ENCODE measurements at places on chromosomes 13 and 19. TPM values are rescaled to one million over a fixed set of nuclear protein-coding genes. Genes with fewer than 3 reads are reported as not detected.

ZNF98 gene
- total RNA-seq, result not detected

PEAK3 gene
- not detected for total RNA-seq

ZNF433 gene
- 2.3 TPM for total RNA-seq

DNA sequence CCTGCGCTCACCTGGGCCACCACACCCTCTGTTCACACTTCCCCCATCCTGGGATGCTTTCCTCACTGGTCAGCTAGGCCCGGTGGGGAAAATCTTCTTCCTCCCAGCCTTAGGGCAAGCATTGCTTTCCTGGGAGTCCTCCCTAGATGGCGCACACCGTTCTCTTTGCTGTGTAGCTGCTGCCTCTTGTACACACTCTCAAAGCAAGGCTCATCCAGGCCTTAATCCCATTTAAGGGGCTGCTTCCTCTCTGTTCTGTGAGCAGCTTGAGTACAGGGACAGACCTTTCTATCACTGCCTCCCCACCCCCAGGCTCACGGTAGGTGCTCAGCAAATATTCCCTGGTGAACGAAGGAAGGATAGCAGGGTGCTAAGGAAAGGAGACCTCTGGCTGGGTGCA lies 11.1 kb downstream of the SLC7A10 start:
- DNase-seq, result no peak

DNA sequence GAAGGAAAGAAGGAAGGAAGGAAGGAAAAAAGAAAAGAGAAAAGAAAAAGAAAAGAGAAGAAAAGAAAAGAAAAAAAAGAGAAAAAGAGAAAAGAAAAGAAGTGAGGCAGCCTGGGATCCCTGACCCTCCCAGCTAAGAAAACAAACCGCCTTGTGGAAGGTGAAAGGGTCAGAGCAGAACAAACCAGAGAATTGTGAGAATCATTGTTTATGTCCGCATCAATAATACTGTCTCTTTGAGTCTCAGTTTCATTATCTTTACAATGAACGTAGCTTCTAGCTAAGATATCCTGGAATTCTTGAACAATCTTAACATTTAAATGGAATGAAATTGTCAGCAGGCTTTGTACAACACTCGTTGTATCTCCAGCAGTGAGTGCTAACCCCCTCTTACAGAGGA lies 66.4 kb upstream of the SERP2 start:
- no peak for DNase-seq

DNA sequence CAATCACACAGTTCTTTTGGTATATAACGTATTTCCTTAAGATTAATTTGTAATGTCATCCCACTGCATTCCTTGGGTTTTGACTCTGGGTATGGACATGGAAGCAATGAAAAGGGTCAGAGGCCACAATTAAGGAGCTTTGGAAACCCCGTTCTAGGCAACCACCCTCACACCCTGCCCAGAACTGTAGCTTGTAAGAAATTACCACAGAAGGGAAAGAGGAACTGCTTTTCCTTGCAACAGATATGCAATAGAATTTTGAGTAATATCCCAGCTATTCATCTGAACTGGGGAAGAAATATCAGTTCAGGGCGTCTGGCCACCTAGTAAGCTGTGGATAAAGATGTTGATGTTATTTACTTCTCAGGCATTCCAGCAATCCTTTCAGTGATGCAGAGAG lies 985 bp upstream of the CLC start:
- no peak for DNase-seq

DNA sequence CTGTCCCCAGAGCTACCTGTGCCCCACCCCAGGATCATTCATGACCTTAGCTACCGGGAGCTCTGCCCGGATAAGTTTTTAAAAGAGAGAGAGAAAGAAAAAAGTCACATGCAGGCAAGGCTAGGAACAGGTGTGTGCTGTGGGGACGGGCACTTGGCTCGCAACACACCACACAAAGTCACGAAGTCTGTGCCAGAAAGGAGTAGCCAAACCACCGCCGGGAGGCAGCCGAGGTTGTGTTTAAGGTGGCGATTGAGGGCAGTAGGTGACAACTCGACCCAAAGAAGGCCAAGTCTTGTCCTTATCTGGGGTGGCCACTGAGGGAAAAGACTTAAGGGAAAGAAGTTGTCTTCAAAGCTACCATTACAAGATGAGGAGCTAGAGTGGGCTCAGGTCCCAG lies 4.6 kb upstream of the TSHZ3 start:
- DNase-seq, result no peak

DNA sequence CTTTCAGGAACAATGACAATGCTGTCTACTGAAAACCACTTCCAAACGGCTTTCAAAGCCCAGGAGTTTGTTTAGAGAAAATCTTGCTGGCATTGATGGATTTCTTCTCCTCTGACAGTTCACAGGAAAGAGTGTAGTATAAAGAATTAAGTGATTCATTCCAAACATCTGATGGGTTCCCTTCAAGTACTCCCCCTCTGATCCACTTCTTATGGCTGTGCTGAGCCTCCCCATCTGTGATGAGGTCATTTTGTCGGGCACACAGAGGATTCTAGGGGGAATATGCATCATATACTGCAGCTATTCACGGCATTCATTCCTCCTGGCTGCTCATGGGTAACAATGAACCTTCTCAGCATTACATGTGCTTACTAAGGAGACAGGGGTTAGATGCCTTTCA lies 107.9 kb downstream of the RGCC start:
- no peak for DNase-seq

DNA sequence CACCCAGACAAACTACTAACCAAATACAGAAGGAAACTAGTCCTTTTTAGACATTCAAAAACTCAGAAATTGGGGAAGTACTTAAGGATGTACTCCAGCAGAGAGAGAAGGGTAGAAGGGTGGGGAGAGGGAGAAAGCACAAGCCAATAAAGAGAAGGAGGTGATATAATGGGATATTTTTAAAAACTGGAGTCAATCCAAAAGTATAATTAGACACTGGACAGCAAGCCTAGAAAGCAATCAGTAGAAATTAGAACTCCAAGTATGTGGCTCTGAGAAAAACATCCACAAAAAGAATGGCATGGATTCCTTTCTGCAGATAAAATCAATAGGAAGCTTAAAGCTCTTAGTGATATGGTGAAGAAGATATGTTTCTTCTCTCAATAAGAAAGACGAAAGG lies 55.8 kb downstream of the PEPD start:
- DNase-seq, result no peak

DNA sequence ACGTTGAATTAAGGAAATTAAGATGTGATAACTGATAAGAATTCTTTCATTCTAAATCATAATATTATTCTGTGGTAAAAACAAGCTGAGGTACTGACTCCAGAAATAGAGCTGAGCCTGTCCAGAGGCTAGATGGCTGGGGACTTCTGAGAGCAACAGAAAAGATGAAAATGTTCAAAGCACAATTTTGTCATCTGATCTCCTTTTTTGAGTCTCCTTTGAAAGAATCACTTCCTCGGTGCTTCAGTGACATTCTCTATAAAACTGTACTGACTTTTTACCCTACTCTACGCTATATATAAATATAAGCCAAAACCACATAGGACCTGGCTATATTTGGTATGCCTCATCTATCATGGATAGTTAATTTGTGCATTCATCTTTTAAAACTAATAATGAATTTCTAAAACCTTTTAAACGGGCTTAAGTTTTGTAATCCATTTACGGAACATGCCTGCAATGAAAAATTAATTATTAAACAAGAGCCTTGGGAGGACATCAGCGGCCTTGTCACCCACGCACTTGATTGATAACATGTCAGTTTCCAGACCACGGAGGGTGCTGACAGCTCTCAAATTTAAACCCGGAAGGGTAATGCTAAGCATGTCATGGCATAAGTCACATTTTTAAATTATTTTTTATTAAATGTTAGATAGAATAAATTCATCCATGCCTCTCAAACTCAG lies 235.5 kb downstream of the PCDH9 start:
- DNase-seq, result no peak

All from activated naive CD8-positive, alpha-beta T cell treated with anti-CD3 and anti-CD28 coated beads for 36 hours (primary cell).